Left lobe of liver (tissue), 2 donors: ENCODE measurements at places on chromosomes 12 and 14. TPM values are rescaled to one million over a fixed set of nuclear protein-coding genes. Genes with fewer than 3 reads are reported as not detected.

FAM222A gene
- total RNA-seq, result 1.8 TPM

DNA sequence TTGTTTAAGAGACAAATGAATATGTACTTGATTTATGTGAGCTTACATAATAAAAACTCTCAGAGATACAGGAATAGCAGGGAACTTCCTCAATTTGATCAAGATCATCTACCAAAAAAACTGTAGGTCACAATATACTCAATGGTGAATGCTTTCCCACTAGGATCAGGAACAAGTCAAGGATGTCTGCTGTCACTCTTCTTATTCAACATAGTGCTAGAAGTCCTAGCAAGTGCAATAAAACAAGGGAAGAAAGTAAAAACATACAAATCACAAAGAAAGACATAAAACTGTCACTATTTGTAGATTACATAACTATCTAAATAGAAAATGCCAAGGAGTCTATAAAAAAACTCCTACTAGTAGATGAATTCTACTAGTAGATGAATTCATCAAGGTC is 41.9 kb upstream of the PAWR start:
- no peak for DNase-seq

DNA sequence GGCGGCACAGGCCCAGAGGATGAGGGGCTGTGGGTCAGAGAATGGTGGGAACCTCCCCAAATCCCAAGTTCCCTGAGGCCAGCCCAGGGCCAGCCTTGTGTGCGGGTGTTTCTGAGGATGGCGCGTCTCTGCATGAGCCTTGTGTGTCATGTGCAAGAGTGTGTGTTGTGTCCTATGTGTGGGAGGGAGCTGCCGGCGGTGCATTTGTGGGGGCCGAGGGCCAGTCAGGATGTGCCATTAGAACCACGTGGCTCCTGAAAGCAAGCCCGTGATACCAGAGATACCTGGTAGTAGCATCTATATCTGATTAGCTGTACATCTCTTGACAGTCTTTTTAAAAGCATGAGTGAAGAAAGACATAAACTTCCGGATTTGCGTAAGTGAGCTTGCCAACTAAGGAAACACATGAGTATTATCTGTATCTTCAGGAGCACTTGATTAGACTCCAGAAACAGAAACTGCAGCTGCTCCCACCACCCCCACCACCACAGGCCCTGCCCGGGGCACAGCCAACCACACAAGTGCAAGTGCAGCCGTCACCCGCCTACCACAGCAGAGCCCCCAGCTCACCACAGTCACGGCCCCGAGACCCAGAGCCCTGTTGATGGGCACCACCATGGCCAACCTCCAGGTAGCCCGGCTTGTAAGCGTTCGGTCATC is 19.2 kb downstream of the DDX51 start:
- DNase-seq, result no peak

DNA sequence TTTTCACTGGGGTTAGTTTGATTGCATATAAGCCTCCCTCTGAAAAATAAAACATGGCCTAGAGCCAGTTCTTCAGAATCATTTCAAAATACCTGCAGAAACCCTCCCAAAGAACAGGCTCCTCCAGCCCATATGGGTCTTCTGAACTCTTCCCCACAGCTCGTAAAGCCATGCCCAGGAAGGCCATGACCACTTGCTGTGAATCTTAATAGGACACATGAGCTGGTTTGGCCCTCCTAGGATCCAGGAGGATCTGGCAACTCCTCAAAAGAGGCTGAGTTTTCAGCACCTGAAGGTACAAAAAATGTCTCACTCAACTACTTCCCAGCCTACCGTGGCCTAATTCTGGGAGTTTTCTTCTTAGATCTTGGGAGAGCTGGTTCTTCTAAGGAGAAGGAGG is 2.4 kb downstream of the MYBPC1 start:
- no peak for DNase-seq

DNA sequence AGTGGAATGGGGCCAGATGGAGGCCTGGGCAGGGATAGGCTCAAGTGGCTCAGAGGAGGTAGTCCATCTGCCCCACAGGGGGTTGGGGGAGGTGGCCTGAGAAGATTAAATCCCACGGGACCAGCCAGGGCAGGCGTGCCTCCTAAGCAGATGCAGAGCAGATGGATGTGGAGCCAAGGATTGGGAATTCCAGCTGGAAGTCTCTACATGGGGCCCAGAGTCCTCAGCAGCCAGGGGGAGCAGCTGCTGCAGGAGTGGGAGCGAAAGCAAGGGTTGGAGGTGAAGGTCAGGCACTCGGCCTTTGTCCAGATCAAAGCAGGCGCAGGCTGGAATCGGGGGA is 42.4 kb upstream of the VRK1 start:
- DNase-seq, result no peak

GRCh38 chr12:93191423-93191822 is 186.3 kb upstream of the NUDT4 start:
- no peak for DNase-seq

- DNase-seq, result no peak
Observed at GRCh38 chr12:6069437-6070093, 54.9 kb downstream of the VWF start.

GRCh38 chr12:117060929-117061305 is 38.3 kb downstream of the TESC start:
- DNase-seq, result no peak

ETFBKMT gene
- 7.9 TPM for total RNA-seq
